ENCODE measurements at places on chromosomes 13 and 19. TPM values are rescaled to one million over a fixed set of nuclear protein-coding genes. Genes with fewer than 3 reads are reported as not detected.

CYP4F8 gene
- not detected for total RNA-seq

TUBA3C gene
- not detected for total RNA-seq

ZNF506 gene
- total RNA-seq = 49.9 TPM

ZNF439 gene
- total RNA-seq = 0.07 TPM

SOX1 gene
- not detected for total RNA-seq

HIF3A gene
- total RNA-seq = 163 TPM

TRPC4 gene
- 0.28 TPM for total RNA-seq

SAFB2 gene
- 36.3 TPM for total RNA-seq

RAB3A gene
- total RNA-seq = 13.0 TPM

SLC6A16 gene
- total RNA-seq = 1.6 TPM

DNA sequence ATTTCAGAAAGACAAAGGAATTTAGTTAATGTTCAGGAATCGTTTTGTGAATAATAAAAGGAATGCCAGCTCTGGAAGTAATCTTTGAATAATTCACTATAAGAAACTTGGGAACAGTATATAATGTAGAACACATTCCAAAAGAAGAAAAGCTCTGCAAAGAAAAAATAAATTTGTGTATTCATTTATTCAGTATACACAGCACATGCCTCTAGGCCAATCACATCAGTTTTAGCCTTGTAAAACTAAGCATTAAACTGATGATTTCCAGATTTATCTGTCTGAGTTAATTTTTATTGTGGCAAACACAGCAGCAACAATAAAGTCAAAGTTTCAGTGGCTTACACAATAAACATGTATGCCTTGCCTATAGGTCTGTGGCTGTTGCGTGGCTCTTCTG is 5.7 kb upstream of the RXFP2 start:
- DNase-seq = no peak

GRCh38 chr13:97445522-97446187 is 11.7 kb downstream of the RAP2A start:
- no peak for DNase-seq

DNA sequence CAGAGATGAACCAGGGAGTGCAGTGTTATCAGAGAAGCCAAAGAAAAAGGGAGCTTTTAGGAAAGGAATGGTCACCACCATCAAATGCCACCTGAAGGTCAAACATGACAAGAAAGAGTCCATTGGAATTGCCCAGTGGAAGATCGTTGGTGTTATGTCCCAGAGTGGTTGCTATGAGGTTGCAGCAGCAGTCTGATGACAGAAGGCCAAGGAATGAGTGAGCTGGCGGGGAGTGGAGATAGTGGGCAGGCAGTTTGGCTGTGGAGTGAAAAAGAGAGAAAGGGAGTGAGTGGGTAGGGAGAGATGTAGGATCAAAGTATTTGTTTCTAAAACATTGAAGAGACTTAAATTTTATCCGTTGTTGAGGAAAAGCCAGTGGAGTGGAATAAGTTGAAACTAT is 117.4 kb upstream of the WASF3 start:
- DNase-seq = no peak

DNA sequence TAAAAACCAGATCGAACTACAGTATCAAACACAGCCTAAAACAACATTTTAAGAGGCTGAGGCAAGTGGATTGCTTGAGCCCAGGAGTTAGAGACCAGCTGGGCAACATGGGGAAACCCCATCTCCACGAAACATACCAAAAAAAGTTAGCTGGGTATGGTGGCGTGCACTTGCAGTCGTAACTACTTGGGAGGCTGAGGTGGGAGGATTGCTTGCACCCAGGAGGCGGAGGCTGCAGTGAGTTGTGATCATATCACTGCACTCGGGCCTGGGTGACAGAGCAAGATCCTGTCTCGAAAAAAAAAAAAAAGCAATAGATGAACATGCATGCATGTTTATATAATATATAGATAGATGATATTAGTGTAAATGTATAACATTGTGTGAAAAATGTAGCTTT is 5.2 kb upstream of the MRPS31 start:
- no peak for DNase-seq

- DNase-seq = no peak
These were observed 521 bp upstream of the NUP58 start for GRCh38 chr13:25300861-25301346.

DNA sequence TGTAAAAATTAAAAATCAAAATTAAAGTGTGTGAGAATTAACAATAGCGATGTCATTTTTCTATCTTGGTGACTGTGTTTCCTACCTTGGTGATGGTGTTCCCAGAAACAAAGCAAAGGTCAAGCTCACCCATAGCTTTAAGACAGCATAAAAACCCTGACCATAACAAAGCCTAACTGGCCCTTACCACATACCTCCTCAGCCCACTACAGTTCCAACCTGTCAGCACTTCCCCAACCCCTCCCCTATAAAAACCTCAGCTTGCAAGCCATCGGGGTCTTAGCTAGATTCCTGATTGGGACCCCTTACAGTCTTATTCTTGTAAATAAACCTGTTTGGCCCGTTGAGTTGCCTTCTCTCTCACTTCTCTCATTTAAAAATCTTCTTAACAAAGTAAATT is 484.4 kb upstream of the PCDH20 start:
- DNase-seq = no peak

DNA sequence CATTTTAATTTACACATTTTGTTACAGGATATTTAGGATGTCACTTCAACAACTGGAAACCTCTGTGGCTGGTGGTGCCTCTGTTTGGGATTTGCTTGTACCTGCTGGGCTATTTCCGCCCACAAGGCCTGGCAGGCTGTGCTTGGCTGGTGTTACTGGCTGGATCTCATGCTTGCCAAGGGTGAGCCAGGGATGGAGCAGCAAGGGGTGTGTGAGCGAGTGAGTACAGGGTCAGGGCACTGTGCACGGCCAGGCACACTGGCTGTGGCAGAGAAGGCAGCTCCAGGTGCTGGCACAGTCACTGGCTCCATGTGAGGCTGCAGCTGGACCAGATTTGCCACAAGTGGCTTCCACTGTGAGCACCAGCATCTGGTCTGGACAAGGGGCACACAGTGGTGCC is 1254.8 kb downstream of the SLITRK5 start:
- DNase-seq = no peak

GRCh38 chr13:29369060-29369743 is 226.3 kb downstream of the SLC7A1 start:
- DNase-seq = peak; percentile 54

- no peak for DNase-seq
These were observed 309.1 kb upstream of the EDNRB start for GRCh38 chr13:78227709-78228108.

GRCh38 chr19:44731622-44732021 is 16.9 kb upstream of the BCL3 start:
- DNase-seq = no peak

GRCh38 chr13:23182142-23182541 is 1.4 kb downstream of the SGCG start:
- DNase-seq = no peak

DNA sequence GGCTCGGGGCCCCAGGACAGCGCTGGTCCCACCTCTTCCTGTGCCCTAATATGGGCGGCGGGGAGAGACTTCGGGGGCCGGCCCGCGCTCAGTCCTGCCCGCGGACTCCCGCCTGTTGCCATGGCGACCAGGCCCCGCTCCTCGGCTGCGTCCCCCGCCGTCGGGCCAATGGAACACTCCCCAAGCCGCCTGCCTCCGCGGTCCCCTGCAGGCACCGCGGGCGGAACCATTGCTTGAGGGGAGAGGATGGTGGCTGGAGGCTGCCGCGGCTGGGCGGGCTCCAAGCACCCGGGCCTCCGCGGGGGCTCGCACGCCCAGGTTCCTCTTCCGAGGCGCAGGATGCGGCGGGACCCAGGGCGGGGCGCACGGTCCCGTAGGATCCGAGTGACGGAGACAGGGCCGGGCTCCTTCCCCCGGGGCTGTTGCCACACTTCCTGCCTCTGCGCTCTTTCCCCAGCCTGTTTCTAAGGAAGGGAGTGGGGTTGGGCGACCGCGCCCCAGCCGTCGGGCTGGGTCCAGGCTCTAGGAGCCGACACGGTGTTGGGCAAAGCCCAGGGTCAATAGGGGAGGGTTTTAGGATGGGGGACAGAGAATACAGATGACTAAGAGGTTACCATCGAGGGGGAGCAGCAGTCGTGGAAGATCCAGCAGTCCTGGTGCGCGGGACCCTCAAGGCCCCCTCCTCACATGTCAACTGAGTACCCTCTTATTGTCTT is 1.2 kb upstream of the JUNB start:
- DNase-seq = peak; percentile 99

DNA sequence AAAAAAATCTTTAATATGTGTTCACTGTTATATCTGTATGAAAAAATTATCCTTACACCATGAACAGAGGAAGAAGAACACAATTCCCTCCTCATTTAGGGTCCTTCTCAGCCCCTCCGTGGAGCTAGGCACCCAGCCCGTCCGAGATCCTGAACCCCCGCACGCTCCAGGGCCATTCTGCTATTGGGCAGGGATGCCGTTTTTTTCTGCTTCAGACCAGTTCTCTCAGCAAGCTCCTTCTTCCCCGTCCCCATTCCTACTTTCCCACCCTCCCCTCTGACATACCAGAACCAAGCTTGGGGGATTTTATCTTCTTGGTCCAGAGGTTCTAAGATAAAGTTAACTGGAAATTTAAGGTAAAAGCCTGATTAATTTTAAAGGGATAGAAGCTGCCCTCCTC is 36.2 kb downstream of the ATP12A start:
- no peak for DNase-seq

- DNase-seq = no peak
These were observed 918 bp downstream of the TMEM190 start for GRCh38 chr19:55377356-55378131.

DNA sequence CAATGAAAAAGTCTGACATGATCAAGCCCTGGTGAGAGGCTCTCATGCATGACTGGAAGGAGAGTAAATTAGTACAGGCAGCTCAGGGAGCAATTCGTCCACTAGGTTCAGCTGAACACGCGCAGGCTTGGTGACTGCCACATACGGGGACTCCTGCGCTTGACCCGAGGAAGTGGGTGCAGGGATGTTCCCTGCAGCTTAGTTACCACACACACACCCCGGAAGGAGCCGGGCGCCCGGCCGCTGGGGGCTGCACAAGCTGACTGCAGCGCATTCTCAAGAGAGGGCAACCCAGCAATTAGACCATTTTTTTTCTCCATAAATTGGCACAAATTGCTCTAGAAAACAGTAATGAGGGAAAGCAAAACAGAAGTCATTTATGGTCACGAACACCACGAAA is 23.0 kb upstream of the MIER2 start:
- no peak for DNase-seq

GRCh38 chr19:51735759-51736449 is 12.1 kb upstream of the HAS1 start:
- peak; percentile 97 for DNase-seq

- peak; percentile 67 for DNase-seq
These were observed 77.4 kb upstream of the PCDH8 start for GRCh38 chr13:52925775-52926285.

DNA sequence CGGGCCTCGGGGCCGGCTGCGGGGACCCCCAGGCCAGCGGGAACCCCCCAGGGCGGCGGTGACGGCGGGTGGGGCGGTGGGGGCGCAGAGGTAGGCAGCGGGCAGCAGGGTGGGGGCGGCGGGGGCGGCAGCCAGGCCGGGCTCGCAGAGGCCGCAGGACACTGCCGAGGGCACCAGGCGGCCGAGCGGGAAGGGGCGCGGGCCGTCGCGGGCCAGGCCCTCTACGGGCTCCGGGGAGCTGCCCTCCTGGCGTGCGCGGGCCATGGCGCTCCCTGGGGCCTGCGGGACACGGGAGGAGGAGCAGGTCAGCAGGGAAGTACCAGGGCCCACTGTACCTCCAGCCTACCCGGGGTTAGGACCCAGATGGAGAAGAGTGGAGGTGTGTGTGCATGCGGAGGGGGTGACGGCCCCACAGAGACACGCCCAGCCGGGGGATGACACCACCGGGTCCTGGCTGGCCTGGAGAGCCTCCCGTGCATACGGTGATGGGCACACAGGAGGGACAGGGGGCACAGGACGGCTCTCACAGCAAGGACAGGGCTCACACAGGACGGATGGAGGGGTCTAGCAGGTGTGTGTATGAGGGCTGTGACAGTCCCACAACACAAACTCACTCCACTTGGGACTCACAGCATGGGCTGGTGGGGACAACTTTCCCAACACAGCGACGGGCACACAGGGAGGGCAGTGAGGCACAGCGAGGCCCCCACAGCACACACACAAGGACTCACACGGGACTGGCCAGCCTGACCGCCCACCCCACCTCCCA is 2.6 kb downstream of the BBC3 start:
- DNase-seq = peak; percentile 62
